ENCODE measurements at places on chromosomes 2 and 18.

DNA sequence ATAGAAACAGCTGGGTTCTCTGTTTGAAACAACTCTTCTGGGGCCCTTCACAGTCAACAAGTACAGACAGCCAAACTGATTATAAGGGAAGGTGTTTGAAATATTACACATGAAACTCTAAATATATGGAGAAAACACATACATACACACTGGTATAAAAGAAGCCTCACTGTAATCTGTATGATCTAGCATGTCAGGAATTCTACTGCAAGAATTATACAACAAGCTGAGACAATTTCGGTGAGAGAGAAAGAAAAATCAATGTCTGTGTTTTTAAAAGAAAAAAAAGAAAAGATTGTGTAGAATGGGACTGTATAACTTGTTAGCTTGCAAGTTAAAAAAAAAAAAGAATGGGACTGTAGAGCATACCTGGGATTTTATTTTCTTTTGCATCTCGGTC, 26.3 kb downstream of the IRS1 start:
- DNase-seq: no peak

DNA sequence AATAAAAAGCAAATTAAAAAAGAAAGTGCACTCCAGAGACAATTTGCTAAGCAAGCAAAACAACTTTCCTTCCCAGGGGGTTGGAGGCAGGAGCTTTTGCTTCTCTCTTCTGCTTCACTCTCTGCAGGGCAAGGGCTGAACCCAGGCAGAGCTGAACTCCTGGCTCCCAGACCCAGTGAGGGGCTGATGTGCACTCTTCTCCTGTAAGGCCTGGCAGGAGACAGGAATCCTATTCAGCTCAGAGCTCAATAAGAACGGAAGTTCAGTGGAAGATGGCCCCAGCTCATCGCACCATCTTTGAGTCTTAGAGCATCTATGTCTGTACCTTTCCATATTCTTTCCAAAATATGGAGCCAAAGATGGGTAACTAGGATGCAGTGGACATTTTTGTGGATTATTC, 29.1 kb downstream of the CIB4 start:
- no peak for DNase-seq

DNA sequence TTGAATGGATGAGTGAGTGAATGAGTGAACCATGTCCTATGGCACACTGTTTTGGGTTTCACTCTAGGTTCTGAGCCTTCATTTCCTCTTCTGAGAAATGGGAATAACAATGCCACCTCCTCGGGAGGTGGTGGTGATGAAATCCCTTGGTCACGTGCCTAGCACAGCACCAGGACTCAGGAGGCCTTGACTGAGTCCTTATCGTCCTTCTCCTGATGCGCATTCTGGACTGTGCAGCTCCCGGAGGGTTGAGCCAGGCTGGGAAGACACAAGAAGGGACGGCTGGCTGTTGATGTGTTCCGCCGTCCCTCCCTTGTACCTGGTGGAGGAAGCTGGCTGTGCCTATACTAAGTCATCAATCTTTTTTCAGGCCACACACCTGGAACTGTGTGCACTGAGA, 437.3 kb downstream of the ZNF521 start:
- no peak for DNase-seq

DNA sequence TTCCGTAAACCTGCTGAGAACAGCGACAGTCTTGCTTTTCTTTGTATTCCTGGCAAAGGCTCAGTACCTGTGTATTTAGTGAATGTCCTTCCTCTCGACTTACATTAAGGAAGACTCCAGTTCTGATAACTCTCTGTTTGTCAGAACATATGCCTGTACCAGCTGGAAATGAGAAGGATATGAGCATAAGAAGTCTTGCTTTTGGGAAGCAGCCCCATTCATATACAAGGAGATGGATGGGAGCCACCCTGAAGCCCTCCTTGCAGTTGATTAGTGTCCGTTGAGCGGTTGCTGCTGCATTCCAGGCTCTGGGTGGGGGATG, 59.8 kb downstream of the SH3BP4 start:
- no peak for DNase-seq

- DNase-seq: no peak
These were observed 87.1 kb downstream of the TNS1 start for GRCh38 chr2:217915706-217916105.

GRCh38 chr2:122412360-122412759, 656.9 kb downstream of the TSN start:
- DNase-seq: no peak

Measured in Jurkat, Clone E6-1 (cell line).